ENCODE measurements at places on chromosomes 5 and 9.

- DNase-seq = no peak
Observed at GRCh38 chr9:36793277-36793676, 220.6 kb downstream of the MELK start.

DNA sequence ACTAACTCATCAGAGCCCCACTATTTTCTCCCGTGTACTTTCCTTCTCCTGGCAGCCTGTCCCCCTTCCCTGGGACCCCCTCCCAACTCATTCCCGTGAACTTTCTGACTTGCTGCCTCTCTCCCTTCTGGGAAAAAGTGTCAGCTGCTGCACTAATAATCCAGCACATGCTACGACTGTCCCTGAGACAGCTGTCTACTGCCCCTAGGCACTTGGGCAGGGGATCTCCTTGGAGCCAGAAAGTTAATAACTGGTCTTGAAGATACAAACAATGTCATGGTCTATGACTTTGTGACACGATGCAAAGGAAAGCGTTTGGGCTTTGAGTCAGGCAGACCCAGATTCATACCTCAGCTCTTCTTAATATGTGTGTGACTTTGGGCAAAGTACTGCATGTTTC lies 10.1 kb upstream of the RNF183 start:
- no peak for DNase-seq

GRCh38 chr5:63233361-63233760 lies 654.7 kb downstream of the LRRC70 start:
- DNase-seq = no peak

DNA sequence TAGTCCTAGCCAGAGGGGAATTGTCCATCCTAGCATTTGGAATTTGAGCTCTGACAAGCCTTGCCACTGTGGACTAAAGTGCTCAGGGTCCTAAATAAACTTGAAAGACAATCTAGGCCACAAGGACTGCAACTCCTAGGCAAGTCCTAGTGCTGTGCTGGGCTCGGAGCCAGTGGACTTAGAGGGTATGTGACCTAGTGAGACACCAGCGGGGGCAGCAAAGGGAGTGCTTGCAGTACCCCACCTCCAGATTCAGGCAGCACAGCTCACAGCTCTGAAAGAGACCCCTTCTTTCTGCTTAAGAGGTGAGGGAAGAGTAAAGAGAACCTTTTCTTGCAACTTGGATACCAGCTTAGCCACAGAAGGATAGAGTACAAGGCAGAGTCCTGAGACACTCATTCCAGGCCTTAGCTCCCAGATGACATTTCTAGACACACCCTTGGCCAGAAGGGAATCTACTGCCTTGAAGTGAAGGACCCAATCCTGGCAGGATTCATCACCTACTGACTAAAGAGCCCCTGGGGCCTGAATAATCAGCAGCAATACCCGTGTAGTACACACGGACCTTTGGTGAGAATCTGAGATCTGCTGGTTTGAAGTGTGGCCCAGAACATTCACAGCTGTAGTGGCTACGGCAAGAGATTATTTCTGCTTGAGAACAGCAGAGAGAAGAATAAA lies 164.6 kb downstream of the CCDC171 start:
- no peak for DNase-seq

DNA sequence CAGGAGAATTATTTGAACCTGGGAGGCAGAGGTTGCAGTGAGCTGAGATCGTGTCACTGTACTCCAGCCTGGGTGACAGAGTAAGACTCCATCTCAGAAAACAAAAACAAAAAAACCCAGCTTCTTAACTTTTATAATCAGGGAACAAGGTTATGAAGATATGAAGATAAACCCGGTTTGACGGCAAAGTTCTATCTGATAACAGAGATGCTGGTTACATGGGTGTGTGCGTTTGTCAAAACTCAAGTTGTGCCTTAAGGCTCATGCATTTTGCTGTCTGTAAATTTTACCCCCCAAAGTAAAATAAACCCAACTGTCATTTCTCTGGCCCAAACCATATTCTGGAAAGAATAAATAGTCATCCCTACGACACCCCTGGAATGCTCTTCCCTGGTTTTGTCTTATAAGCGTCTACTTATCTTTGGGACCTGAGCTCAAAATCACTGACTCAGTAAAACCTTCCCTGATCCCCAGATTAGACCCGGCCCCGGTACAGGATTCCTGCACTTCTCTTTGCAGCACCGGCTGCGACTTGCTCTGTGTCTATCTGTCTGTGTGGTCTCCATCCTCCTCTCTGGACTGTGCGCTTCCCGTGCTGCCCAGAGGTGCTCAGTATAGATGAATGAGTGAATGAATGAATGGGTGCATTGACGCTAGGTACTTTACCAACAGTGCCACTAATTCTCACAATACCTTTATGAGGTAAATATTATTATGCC lies 172.2 kb downstream of the DAB2IP start:
- no peak for DNase-seq

GRCh38 chr5:170195961-170196360 lies 36.8 kb upstream of the C5orf58 start:
- no peak for DNase-seq

DNA sequence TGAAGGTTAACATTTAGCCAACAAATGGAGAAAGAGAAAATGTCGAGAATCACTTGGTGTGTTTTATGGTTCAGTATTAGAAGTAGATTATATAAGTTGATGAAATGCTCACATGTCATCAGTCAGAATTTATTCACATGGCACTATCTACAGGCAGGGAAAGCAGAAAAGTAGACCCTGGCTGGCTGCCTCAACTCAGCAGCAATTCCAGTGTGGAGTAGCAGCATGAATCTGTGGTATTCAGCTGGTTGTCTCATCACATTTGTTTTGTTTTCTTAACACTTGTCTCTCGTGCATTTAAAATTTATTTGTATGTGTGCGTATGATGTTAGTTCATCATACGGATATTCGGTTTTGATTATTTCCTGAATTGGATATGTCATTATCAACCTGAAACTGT lies 153.5 kb upstream of the OR13F1 start:
- DNase-seq = no peak

DNA sequence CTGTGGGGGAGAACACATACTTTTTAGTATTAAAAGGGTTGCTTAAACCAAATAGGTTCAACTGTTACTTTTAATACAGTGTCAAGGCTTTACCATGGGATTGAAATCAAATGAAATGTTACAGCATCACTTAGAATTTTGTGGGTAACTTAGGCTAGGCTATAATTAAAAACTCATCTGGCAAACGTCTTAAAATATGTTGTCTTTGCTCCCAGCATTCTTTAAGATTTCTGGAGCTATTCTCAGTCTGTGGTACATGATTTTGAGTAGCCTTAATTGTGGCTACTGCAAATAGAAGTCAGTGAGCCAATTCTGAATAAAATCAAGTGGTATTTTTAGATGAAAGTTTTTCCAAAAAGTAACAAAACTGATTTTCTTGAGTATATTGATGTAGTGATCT lies 30.7 kb downstream of the UHRF2 start:
- no peak for DNase-seq

GRCh38 chr5:93209476-93209875 lies 371.5 kb downstream of the NR2F1-AS1 start:
- DNase-seq = no peak

DNA sequence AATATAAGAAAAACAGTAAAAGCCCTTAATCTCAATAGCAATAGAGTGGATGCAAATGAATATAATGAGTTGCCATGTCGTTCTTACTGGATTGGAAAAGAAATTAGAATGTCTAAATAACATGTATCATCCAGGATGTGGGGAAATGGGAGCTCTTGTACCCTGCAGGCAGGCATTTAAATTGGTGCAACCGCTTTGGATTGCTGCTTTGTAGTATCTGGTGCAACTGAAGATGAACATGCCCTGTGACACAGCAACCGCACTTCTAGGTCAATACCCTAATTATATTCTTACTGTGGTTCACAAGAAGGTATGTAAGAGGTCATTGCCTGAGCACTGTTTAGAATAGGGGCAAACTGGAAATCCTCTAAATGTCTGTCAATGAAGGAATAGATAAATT lies 18.9 kb downstream of the MRPS30 start:
- DNase-seq = no peak

DNA sequence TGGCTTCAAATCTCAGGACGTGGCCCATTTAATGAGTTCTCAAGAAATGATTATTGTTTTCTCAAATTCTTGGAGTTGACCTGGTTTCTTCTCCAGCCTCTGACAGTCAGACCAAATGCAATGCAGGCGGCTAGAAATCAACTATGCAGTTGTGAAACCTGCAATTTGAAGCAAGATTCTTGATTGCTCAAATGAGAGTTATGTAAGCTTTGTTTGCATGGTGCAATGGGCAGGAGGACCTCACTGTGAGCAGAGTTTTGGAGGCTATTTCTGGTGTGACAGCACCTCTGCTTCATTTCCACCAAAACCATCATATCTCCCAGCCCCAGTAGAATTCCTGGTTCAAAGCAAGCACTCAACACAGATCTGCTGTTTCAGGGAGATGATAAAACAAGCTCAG lies 500.0 kb upstream of the KLF4 start:
- no peak for DNase-seq

DNA sequence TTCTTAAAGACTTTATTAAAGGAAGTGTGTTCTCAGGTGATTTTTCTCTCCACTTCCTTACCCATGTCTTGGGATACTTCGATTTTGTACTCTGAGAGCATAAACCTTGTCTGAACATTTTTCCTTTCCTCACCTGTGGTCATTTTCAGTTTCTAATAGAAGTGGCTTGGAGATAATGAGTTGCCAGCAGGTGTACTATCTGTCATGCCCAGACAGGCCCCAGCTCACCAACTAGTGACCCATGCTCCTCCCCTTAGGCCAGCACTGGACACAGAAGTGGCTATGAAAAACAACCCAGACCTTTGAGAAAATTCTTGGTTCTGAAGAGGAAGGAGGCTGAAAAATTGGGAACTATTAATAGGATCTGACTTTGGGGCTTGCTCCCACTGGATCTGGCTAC lies 49.2 kb upstream of the SMIM32 start:
- DNase-seq = no peak

- no peak for DNase-seq
Observed at GRCh38 chr9:36158917-36159316, 10.3 kb upstream of the CCIN start.

GRCh38 chr5:168946363-168946762 lies 354.6 kb downstream of the SLIT3 start:
- no peak for DNase-seq

DNA sequence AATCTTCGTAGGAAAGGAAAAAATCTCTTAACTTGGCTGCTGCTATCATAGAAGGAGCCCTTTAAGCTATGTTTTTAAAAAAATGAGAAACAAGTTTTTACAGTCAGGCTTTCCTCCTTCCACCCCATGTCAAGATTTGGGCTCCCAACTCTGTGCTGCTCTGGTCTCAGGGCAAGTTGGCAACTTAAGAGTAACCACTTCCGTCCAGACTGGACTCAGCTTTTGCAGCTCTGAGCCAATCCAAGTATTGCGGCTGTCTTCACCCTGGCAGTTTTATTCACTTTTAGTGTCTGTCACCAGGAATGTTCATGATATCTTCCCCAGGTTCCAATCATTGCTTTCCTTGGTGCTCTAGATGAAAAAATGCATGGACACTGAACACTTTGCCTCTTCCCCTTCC lies 115.9 kb upstream of the GAS1 start:
- DNase-seq = no peak

DNA sequence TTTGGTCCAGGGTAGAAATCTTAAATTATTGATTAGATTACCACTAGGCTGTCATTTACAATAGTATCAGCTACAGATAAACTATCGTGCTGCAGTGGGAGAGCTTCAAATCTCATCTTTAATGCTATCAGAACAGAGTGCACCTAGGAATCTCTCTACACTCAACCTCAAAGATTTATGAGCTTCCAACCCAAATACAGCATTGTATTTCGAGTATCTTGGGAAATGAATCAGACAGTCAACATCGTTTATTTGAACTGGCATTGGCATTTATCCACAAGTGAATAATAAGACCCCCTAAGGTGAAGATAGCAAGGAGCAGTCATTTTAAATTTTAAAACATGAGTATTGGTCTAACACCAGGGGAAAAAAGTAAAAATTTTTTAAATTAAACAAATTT lies 1203.2 kb downstream of the CDH12 start:
- DNase-seq = no peak

DNA sequence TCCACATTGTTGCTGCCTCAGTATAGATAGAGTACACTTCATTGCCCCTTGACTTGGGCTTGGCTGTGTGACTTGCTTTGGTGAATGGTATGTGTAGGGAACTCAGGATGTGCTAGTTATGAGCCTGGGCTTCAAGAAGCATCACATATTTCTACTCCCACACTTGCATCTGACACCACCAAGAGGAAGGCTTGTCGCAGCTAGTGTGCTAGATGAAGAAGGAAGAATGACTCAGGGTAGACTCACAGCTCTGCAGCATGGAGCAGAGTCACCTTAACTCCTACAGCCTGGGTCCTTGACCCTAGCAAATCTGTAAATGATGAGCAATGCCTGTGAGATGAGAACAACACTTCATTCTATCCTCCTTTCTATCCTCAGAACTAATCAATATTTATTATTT lies 261.8 kb downstream of the ASTN2 start:
- no peak for DNase-seq

DNA sequence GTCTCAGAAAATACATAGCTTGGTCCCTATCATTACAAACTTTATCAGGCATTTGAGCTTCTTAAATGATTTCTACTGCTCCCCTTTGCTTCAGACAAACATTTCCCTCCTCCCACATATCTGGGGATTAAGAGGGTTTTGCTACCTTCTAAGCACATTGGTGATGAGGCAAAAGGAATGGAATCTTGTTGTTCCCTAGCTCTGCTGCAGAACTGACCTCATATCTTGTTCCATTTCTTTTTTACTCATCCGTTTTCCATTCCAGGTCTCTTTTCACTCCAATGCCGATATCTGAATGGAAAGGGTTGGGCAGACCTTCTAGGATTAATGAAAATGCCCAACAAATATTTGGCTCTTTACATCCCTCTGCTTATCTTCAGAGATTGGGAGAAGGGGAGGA lies 444.6 kb downstream of the ZNF608 start:
- no peak for DNase-seq

DNA sequence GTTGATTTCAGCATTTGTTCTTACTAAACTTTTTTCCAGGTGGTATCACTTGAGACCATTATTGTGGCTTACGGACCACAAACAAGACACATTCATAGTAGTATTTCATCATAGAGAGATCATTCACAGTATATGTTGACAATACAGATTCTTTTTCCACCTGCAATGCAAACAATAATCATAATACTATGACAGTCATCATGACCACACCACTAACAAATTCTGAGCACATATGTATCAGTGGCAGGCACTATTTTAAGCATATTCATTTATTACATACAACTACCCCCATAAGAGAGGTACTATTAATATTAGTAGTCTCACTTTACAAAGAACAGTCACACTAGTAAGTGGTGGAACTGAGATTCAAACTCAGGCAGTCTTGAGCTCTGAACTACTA lies 31.0 kb upstream of the C9orf40 start:
- no peak for DNase-seq

DNA sequence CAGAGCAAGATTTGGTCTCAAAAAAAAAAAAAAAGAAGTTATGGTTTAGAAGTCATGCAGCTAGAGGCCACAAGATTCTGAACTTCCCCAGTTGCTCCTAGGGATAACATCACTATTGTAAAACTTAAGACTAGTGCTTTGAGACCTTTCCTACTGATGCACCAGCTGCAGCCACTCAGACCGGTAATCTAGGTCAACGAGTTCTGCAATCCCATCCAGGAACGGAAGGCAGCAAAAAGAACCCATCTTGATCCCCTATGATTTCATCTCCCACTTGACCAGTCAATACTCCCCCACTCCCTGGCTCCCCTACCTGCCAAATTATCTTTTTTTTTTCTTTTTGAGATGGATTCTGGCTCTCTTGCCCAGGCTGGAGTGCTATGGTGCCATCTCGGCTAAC lies 46.9 kb upstream of the TTC39B start:
- DNase-seq = no peak

- no peak for DNase-seq
Observed at GRCh38 chr9:111943200-111943599, 46.6 kb downstream of the UGCG start.
